ENCODE measurements at places on chromosomes 6 and 20. TPM values are rescaled to one million over a fixed set of nuclear protein-coding genes. Genes with fewer than 3 reads are reported as not detected.

DNA sequence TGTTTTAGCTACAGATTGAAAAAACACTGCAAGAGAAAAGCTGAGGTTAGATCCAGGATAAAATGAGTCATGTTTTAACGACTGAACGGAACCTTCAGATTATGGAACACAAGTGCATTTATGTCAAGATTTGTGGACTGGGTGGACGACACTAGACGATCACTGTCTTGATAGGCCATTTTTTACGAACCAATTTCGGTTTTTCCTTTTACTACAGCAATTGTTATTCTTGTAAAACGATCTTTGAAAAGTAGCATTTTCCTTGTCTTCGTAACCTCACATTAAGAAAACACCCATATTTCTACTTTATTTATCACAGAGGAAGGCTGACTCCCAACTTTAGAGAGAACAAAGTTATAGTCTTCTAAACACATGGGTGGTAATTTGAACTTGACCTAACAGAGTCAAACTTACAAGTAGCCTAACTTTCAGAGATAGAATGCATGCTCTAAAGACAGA lies 294.2 kb upstream of the TCF21 start:
- H3K27ac ChIP-seq: no peak overlapping the region
- H3K27me3 ChIP-seq: peaks cover 3% of the 10 kb centered on the region
- no peaks in the 10 kb centered on the region for H3K36me3 ChIP-seq

DNA sequence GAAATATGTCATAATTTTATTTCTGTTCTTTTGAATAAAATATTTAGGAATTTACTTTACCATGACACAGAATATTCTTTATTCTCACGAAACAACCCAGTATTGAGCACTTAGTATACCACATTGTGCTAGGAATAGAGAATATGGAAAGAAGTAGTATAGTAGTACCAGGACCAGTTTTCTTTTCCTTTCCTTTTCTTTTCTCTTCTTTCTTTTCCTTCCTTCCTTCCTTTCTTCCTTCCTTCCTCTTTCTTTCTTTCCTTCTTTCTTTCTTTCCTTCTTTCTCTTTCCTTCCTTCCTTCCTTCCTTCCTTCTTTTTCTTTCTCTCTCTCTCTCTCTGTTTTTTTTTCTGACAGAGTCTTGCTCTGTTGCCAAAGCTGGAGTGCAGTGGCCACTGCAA lies 7.5 kb upstream of the PLCB4 start:
- H3K4me1 ChIP-seq: no peaks in the 10 kb centered on the region
- no peak overlapping the region for H3K4me3 ChIP-seq
- H3K27ac ChIP-seq: no peak overlapping the region

DNA sequence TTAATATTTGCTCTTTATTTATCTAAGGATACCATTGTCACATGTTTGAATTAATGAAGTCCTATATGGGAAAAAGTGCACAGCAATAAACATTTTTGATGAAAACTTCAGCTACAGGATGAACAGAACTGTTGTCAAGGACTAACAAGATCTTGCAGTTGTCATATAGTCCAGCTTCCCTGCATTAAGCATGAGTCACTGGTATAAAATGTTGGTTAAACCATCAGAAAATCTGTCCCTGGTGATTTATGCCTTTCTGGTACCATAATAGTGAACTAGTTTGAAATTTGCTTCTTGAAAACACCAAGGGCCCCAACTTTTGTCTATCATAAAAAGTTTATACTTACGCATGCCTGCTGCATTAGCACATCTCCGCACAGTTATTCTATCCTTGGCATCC lies 60.4 kb upstream of the RSPO3 start:
- no peak overlapping the region for H3K4me3 ChIP-seq
- no peaks in the 10 kb centered on the region for H3K27me3 ChIP-seq
- no peak overlapping the region for H3K27ac ChIP-seq
- no peaks in the 10 kb centered on the region for H3K36me3 ChIP-seq

DNA sequence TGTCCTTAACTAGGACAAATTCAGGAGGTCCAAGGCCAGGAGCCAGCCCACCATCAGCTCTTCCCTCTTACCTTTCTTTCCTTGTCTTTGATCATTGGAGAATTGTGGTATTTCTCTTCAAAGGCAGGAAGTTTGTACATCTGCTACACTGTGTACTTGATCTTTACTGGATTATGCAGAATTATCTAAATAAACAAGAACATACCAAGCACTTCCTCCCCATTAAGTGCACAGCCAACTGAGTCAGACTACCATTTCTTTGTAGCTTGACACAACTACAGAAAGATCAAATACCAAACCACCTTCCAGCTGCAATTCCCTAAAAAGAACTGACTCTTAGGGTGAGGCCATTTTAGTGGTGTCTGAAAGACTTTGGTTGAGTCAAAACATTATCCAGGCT lies 195.1 kb downstream of the HDGFL1 start:
- no peak overlapping the region for H3K27ac ChIP-seq
- H3K4me1 ChIP-seq: no peaks in the 10 kb centered on the region
- H3K36me3 ChIP-seq: no peaks in the 10 kb centered on the region

- H3K4me3 ChIP-seq: no peak overlapping the region
- no peaks in the 10 kb centered on the region for H3K36me3 ChIP-seq
Measured at GRCh38 chr20:5282561-5282960, 34.2 kb downstream of the PROKR2 start.

DNA sequence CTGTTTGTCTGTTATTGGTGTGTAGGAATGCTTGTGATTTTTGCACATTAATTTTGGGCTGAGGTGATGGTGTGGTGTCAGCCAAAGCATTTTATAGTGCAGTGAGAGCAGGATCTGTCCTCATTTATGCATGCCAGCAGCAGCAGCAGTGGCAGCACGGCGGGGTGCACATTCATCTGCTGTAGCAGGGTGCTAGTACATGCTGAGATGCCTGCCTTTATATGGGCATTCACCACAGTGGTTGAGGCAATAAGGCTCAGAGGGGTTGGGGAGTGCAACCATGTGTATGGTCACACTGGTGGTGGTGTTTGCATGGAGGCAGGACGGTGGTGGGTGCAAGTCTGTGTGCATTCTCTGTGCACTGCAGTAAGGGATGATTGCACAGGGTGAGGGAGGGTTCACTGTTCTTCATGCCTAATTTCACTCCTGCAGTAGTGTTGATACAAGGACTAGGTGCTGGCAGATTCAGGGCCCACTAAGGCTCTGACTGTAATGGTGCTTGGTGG lies 129.3 kb upstream of the SYNCRIP start:
- H3K36me3 ChIP-seq: no peaks in the 10 kb centered on the region
- H3K27ac ChIP-seq: no peak overlapping the region
- no peaks in the 10 kb centered on the region for H3K4me1 ChIP-seq
- H3K27me3 ChIP-seq: no peaks in the 10 kb centered on the region
- DNase-seq: no peak

- no peak for DNase-seq
- no peaks in the 10 kb centered on the region for H3K4me1 ChIP-seq
- H3K27ac ChIP-seq: no peak overlapping the region
- H3K36me3 ChIP-seq: no peaks in the 10 kb centered on the region
Measured at GRCh38 chr6:161586887-161587286, 313.0 kb upstream of the AGPAT4 start.

GRCh38 chr6:86791476-86791875 lies 145.9 kb upstream of the HTR1E start:
- H3K27ac ChIP-seq: no peak overlapping the region
- no peak for DNase-seq
- no peaks in the 10 kb centered on the region for H3K4me1 ChIP-seq
- H3K4me3 ChIP-seq: no peak overlapping the region
- H3K27me3 ChIP-seq: no peaks in the 10 kb centered on the region
- no peaks in the 10 kb centered on the region for H3K36me3 ChIP-seq

- no peaks in the 10 kb centered on the region for H3K27me3 ChIP-seq
- H3K4me3 ChIP-seq: no peak overlapping the region
- H3K4me1 ChIP-seq: no peaks in the 10 kb centered on the region
- DNase-seq: no peak
Measured at GRCh38 chr6:148287623-148288333, 54.9 kb upstream of the SASH1 start.

GRCh38 chr6:111536910-111537527 lies 54.0 kb upstream of the REV3L start:
- H3K4me3 ChIP-seq: no peak overlapping the region
- H3K4me1 ChIP-seq: peaks cover 17% of the 10 kb centered on the region
- no peak overlapping the region for H3K27ac ChIP-seq
- no peak for DNase-seq
- H3K36me3 ChIP-seq: no peaks in the 10 kb centered on the region

DNA sequence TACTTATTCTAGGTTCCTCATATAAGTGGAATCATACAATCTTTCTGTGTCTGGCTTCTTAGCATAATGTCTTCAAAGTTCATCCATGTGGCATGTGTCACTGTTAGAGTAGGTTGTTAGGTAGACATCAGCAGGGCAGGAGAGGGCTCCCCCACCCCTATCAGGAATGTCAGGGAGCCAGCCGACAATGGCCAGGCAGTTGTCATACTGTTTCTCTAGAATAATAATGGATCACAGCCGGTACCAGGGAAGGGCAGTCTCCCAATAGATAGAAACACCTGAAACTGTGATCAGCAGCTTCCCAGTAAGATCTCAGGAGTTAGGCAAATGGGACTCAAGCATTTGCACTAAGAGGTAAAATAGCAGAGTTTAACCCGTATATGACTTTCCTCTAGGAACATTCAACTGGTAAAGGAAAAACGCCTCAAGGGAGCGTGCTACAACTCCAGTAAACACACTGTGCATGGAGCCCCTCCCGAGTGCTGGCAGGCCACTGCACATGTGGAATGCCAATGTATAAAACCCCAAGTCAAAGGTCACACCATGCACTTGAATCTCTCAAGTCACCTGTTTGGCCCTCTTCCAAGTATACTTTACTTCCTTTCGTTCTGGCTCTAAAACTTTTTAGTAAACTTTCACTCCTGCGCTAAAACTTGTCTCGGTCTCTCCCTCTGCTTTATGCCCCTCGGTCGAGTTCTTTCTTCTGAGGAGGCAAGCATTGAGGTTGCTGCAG lies 29.8 kb upstream of the SIRT5 start:
- no peaks in the 10 kb centered on the region for H3K36me3 ChIP-seq
- H3K4me3 ChIP-seq: no peak overlapping the region
- H3K4me1 ChIP-seq: no peaks in the 10 kb centered on the region
- H3K27me3 ChIP-seq: no peaks in the 10 kb centered on the region
- no peak for DNase-seq
- no peak overlapping the region for H3K27ac ChIP-seq

DNA sequence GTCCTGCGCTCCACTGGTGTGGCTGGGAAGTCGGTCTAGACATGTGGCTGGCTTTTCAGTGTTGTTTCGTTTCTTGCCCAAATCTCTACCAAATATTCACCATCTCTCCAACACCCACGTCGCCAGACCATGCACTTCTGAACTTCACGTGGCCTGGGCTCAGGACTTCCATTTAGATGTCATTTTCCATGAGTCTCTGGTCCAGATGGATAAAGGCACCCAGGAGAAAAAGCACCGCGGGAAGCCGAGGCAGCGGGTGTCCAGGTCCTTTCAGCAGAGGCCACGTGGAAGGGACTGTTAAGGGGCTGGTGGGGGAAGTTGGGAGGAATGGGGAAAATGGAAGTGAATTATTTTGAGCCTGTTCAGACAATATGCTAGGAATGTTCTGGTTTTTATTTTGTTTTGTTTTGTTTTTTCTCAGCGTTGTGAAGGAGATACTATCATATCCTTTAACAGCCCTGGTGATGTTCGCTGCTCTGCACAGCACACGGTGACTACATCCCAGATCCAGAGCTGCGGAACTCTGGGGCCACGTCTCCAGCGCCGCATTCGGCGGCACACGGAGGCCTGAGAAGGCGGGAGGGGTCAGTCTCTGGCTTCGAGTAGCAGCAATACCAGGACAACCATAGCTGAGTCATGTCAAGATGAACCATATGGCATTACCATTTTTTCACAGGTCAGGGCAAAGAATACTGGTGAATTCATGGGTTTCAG lies 230.3 kb downstream of the THBS2 start:
- no peaks in the 10 kb centered on the region for H3K4me1 ChIP-seq
- H3K27ac ChIP-seq: no peak overlapping the region
- no peak for DNase-seq
- H3K4me3 ChIP-seq: no peak overlapping the region
- H3K27me3 ChIP-seq: no peaks in the 10 kb centered on the region

RIMS4 gene
- not detected for total RNA-seq

L3MBTL1 gene
- total RNA-seq: 10.1 TPM

CEP85L gene
- total RNA-seq: 8.2 TPM
